ENCODE measurements at places on chromosomes 7 and 10. TPM values are rescaled to one million over a fixed set of nuclear protein-coding genes. Genes with fewer than 3 reads are reported as not detected.

DNA sequence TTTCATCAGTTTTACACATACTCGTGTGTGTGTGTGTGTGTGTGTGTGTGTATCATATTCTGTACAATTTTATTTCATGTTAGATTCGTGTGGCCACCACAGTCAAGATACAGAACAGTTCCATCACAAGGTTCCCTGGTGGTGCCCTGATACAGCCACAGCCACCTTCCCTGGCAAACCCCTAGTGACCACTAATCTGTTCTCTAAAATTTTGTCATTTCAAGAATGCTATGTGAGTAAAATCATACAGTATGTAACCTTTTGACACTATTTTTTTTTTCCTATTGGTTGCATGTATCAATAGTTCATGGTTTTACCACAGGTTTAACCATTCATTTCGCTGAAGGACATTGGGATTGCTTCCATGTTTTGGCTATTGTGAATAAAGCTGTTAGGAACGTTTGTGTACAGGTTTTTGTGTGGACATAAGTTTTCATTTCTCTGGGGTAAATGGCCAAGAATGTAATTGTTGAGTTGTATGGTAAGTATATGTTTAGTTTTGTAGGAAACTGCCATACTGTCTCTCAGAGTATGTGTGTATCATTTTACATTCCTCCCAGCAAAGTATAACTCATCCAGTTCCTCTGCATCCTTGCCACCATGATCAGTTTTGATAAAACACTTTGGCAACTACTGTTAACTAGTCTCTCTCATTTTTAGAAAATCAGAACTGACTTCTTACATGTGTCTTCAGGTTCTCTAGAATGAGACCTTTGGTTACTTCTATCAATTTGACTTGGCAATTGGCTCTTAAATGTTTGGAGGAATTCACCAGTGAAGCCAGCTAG is 20.6 kb downstream of the KLHDC10 start:
- no peaks in the 10 kb centered on the region for H3K27me3 ChIP-seq
- no peak overlapping the region for H3K4me3 ChIP-seq
- peaks cover 29% of the 10 kb centered on the region for H3K4me1 ChIP-seq
- peak; percentile 52 for DNase-seq

GRCh38 chr7:91973639-91974038 is 33.0 kb downstream of the AKAP9 start:
- no peak overlapping the region for H3K4me3 ChIP-seq
- no peak for DNase-seq
- no peaks in the 10 kb centered on the region for H3K27me3 ChIP-seq
- peaks cover 4% of the 10 kb centered on the region for H3K36me3 ChIP-seq

- no peak overlapping the region for H3K4me3 ChIP-seq
- peaks cover 6% of the 10 kb centered on the region for H3K27me3 ChIP-seq
- no peak overlapping the region for H3K27ac ChIP-seq
- no peak for DNase-seq
These were observed 174.2 kb upstream of the INHBA start for GRCh38 chr7:41877118-41877517.

Gene IFIT2
- total RNA-seq = 27.7 TPM

- H3K4me1 ChIP-seq = no peaks in the 10 kb centered on the region
- H3K36me3 ChIP-seq = no peaks in the 10 kb centered on the region
- H3K27me3 ChIP-seq = peaks cover 8% of the 10 kb centered on the region
- DNase-seq = no peak
These were observed 117.5 kb upstream of the AGK start for GRCh38 chr7:141433698-141434097.

DNA sequence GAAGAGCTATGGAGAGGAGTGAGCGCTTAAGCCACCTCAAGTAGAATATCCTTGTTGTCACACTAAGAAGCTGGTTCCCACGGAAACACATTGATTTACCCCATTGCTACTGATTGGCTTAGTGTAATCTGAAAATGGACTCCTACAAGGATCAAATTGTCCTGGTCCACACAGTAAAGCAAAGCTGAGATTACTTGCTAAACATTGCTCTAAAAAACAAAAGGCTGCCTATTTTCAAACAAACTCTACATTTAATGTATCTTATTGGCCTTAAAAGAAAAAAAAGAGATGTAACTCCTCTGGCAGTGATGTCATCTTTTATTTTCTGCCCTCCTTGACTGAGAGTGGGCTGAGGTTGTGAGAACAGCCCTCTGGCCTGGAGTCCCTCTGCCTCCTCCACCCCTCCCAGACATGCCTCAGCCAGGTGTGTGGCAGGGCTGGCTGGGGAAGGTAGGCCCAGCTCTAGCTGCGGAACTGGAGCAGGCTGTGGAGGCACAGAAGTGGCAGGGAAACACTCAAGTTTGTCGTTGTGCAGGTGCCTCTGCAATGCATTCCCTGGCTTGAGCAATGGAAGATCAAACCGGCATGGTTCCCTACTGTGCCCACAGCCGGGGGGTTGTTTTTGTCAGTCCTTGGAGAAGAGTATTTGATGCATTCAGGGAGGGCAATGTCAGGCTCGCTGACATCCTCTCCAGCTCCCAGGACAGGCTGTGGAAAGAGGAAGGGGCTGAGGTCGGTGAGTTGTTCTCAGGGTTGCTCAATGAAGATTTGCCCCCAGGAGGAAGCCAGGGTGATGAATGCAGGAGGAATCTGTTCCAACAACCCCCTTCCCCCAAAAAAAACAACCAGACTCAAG is 9.1 kb downstream of the KLF6 start:
- H3K27me3 ChIP-seq = no peaks in the 10 kb centered on the region
- H3K4me3 ChIP-seq = peak overlapping the region; percentile 25
- peak overlapping the region; percentile 82 for H3K27ac ChIP-seq
- peak; percentile 49 for DNase-seq

Gene RP9
- total RNA-seq = 11.6 TPM

Gene TDRD1
- 0.76 TPM for total RNA-seq

GRCh38 chr7:28207486-28208158 is 27.0 kb upstream of the JAZF1 start:
- H3K4me1 ChIP-seq = peaks cover 32% of the 10 kb centered on the region
- peaks cover 2% of the 10 kb centered on the region for H3K36me3 ChIP-seq
- H3K27ac ChIP-seq = no peak overlapping the region
- DNase-seq = no peak
- no peak overlapping the region for H3K4me3 ChIP-seq

Gene NRAP
- not detected for total RNA-seq

DNA sequence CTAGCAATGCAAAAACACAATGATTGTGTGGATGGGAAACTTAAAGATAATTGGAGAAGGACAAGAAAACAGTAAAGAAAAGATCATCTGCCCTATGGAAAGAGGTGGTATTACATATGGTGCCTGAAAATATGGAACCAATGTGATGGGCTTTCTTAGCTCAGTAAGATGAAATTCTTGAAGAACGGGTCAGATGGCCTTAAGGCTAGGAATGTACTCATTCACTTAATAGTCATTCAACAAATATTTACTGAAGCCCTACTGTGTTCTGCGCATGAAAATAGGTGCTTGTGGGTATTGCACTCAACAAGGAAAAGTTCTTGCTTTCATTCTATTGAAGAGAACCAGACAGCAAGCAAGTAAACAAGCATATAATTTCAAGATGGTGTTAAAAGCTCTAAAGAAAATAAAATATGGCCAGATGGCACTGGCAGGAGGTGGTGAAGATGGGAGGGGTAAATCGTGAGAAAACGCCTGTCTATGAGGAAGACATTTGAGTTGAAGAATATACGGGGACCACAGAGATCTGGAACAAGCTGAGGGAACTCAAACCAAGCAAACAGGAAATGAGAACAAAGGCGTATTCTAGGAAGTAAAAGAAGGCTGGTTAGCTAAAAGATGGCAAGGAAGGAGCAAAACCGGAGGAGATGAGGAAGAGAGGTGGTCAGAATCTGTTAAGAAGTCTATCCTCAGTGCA is 179.7 kb downstream of the ANK3 start:
- no peaks in the 10 kb centered on the region for H3K27me3 ChIP-seq
- DNase-seq = no peak
- H3K27ac ChIP-seq = peak overlapping the region; percentile 5
- H3K4me3 ChIP-seq = no peak overlapping the region
- peaks cover 15% of the 10 kb centered on the region for H3K36me3 ChIP-seq

- H3K4me3 ChIP-seq = no peak overlapping the region
- H3K4me1 ChIP-seq = no peaks in the 10 kb centered on the region
- no peak for DNase-seq
These were observed 560.5 kb upstream of the GALNT17 start for GRCh38 chr7:70571403-70571934.

- H3K27ac ChIP-seq = no peak overlapping the region
- no peaks in the 10 kb centered on the region for H3K36me3 ChIP-seq
- DNase-seq = no peak
- no peaks in the 10 kb centered on the region for H3K27me3 ChIP-seq
- H3K4me3 ChIP-seq = no peak overlapping the region
- no peaks in the 10 kb centered on the region for H3K4me1 ChIP-seq
These were observed 198.8 kb downstream of the CDCA7L start for GRCh38 chr7:21746949-21747348.

Gene ADRB1
- not detected for total RNA-seq

- no peak for DNase-seq
- H3K27ac ChIP-seq = no peak overlapping the region
- peaks cover 23% of the 10 kb centered on the region for H3K36me3 ChIP-seq
These were observed 17.1 kb downstream of the LANCL2 start for GRCh38 chr7:55382251-55382650.

DNA sequence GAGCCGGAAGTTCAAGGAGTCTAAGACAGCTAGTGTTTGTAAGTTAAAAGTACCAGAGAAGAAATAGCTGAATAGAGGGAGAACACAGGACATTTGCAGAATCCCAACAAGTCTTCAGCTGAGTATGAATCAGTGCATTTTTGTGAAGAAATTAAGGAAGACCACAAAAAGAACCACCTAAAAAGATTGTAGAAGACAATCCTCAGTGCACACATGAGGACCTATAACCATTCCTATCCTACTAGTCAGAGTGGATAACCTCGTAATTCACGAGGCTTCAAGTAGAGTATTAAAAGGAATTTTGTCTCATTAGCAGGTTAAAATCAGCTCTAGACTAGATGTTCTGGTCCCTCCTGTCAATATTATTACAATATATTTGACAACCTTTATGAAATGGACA is 295.4 kb upstream of the KAT6B start:
- H3K36me3 ChIP-seq = peaks cover 19% of the 10 kb centered on the region
- no peak overlapping the region for H3K4me3 ChIP-seq
- no peaks in the 10 kb centered on the region for H3K27me3 ChIP-seq
- no peak for DNase-seq
- H3K4me1 ChIP-seq = no peaks in the 10 kb centered on the region

DNA sequence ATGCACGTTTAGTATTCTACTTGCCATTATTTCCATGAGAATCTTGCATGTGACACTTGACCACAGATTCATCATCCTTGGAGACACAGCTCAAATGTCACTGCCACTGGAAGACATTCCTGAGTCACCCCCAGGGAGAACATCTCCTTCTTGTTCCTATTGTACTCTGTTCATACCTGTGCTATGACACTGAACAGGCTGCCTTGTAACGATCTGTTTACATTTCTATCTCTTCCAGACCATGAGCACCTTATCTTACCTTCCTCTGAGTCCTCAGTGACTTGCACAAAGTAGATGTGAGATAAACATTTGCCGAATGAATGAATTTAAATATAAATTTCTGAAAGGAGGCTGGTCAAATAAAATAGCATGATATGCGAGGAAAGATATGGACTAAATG is 331.9 kb upstream of the LRRN3 start:
- no peaks in the 10 kb centered on the region for H3K27me3 ChIP-seq
- H3K27ac ChIP-seq = no peak overlapping the region
- DNase-seq = no peak
- H3K4me1 ChIP-seq = no peaks in the 10 kb centered on the region
- H3K4me3 ChIP-seq = no peak overlapping the region

Gene NKX2-3
- total RNA-seq = not detected

GRCh38 chr10:95941115-95941514 is 33.3 kb downstream of the CC2D2B start:
- no peak overlapping the region for H3K27ac ChIP-seq
- no peak overlapping the region for H3K4me3 ChIP-seq
- H3K36me3 ChIP-seq = peaks cover 8% of the 10 kb centered on the region
- no peaks in the 10 kb centered on the region for H3K4me1 ChIP-seq
- no peak for DNase-seq

- H3K4me3 ChIP-seq = no peak overlapping the region
- peaks cover 9% of the 10 kb centered on the region for H3K4me1 ChIP-seq
- no peak overlapping the region for H3K27ac ChIP-seq
These were observed 80.3 kb downstream of the KLF6 start for GRCh38 chr10:3704565-3705325.

DNA sequence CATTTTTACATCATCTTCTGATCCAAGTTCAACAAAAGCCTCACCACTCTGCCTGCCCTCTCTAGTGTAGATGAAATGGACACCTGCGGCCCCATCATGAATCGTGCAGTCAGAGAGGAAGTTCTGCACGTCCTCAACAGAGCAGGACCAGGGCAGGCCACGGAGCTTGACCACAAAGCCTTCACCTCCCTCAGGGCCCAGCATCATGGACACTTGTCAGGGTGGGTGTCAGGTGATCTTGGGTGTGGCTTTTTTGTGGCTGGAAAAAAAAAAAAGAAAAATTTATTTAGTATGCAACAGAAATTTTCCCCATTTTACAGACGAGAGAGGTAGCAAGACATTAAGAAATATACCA is 16.2 kb downstream of the FXYD4 start:
- H3K4me3 ChIP-seq = no peak overlapping the region
- H3K4me1 ChIP-seq = peaks cover 55% of the 10 kb centered on the region
- no peak for DNase-seq
- H3K27ac ChIP-seq = peak overlapping the region; percentile 66
- peaks cover 61% of the 10 kb centered on the region for H3K36me3 ChIP-seq

DNA sequence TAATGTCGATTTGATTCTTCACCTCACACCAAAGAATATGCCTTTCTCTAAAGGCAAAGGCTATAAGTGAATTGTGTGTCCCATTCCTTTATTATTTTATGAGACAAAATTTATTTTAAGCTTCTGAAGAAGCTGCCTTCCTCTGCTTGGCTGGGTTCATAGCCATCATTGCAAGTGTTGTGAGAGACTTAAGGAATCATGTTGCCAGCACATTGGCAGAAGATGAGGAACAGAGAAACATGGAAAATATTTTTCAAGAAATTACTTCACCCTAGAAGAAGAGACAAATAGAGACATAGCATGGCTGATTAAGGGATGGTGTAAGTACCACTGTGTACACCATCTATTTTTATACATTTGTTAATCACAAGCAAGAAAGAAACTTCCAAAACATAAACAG is 230.1 kb upstream of the SEMA3E start:
- no peak for DNase-seq
- H3K4me1 ChIP-seq = no peaks in the 10 kb centered on the region
- H3K27me3 ChIP-seq = no peaks in the 10 kb centered on the region
- H3K36me3 ChIP-seq = no peaks in the 10 kb centered on the region

DNA sequence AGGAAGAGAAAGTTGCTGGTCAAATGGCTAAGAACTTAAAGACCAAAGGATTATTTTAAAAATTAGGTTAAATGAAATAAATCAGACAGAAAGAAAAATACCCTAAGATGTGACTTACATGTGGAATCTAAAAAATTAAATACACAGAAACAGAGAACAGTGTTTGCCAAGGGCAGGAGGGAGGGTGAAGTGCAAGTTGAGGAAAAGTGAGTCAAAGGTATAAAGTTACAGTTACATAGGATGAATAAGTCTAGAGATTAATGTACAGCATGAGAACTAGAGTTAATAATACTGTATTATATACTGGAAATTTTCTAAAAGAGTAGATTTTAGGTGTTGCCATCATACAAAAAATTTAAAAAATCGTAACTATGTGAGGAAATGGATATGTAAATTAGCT is 146.3 kb downstream of the MDFIC start:
- no peaks in the 10 kb centered on the region for H3K27me3 ChIP-seq
- H3K27ac ChIP-seq = no peak overlapping the region
- no peaks in the 10 kb centered on the region for H3K36me3 ChIP-seq
- no peak for DNase-seq
- no peak overlapping the region for H3K4me3 ChIP-seq

GRCh38 chr7:48140001-48140681 is 31.1 kb upstream of the ABCA13 start:
- peaks cover 1% of the 10 kb centered on the region for H3K27me3 ChIP-seq
- DNase-seq = no peak
- H3K27ac ChIP-seq = no peak overlapping the region
